ENCODE measurements at places on chromosomes 3 and 15.

DNA sequence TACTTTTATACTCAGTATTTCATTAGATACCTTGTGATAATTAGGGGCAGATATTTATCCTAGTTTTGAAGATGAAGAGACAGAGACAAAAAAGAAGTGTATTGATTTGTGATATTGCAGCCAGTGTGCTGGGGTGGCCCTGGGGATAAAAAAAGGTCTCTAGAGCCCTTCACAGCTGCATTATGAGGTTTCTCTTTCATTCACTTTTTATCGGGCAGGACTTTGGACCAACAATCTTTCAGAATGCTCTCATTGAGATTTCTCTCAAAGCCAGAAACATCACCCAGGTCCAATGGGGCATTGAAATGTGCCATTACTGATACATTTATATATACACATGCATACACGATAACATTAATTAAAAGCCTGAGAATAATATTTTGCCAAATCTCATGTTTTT, 20.5 kb upstream of the SELENOT start:
- no peak for DNase-seq

DNA sequence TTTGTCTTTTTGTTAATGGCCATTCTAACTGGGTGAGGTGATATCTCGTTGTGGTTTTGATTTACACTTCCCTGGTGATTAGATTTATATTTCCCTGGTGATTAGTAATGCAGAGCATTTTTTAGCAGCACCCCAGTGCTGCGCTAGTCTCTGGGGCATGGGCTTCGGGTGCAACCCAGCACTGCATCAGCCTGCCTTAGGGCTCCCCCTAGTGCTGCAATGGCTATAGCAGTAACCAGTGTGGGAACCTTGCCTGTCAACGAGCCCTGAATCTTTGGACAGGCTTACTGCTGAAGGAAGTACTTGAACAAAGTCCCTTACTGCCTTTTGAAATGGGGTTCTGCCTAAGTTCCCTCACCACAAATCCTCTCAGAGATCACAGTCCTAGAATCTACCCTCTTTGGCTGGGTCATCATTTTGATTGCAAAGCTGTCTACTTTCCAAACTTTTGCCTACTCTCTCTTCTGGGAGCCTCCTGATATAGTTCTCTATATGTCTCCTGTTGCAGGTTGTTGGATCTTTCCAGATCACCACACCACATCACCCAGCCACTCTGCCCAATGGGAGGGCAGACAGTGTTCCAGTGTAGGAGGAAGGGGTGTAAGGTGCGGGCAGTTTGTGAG, 79.2 kb upstream of the CCNL1 start:
- DNase-seq, result peak; percentile 62

DNA sequence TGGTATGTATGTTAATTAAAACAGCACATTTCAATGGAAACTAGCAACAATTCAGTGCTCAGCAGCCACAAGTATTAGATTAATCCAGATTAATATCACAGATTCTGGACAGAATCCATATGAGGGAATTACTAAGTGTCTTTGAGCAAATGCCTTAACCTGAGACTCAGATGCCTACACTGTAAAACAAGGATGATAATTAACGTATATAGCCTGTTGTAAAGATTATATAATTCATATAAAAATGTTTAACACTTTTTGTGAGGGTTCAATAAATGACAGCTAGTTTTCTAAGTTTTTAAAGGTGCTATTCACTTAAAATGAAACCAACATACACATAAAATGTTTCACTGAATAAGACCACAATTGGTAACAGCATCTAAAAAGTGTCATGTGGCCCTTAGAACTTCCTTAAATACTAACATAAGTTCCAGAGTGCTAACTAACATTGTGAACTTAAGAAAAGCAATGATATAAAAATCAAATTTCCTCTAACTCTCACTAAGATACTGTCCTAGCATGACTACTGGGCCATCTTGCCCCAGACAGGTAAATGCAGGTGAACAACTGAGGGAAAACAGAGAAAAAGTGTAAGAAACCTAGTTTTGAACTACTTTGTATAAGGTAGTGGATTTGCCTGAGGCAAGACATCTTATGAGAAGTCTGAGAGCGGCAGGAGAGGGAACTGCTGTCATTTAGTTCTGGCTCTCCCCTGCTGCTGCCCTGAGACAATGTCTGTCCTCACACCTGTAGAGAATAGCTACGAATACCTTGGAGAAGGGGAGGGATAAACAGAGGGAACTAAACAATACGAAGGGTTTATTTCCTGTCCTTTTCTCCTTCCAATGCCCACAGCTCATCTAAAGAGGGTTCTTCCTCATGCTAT, 151.3 kb downstream of the ADAM10 start:
- DNase-seq, result peak; percentile 6

DNA sequence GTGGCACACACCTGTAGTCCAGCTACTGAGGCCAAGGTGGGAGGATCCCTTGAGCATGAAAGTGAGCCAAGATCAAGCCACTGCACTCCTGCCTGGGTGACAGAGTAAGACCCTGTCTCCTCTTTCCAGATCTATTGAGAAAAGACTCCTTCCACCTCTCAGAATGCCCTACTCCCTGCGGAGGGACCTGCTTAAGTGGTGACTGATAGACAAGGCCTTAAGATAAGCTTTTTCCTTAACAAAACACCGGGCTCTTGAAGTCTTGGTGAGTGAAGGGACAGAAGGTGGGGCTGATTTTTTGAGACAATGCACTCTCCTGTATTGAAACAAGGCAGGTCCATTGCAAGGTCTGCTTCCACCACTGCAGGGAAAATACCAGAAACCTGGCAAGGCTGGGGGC, 338.4 kb upstream of the FRG2C start:
- no peak for DNase-seq
